ENCODE measurements at places on chromosomes 12 and 14. TPM values are rescaled to one million over a fixed set of nuclear protein-coding genes. Genes with fewer than 3 reads are reported as not detected.

EXOC3L4 gene
- 55.4 TPM for total RNA-seq

GAPDH gene
- total RNA-seq = 1,098 TPM

KLRG1 gene
- total RNA-seq = 2.9 TPM

TSPAN11 gene
- total RNA-seq = under 0.01 TPM

DNA sequence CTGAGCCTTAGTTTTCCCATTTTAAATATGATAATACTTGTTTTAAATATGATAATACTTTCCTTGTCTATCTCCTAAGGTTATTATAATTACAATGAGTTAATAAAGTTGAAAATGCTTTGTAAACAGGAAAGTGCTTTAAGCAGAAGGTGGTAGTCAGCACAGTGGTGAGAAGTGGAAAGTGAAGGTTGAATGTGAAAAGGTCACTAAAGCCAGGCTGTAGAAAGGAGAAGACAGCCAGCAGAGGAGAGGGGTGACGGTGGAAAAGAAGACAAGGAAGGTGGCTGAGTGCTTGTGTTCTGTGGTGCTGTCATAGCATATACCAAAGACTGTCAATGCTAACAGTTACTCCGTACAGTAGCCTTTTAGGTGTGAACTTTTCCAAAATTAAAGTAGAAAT lies 117.8 kb downstream of the ESR2 start:
- no peak for DNase-seq

DNA sequence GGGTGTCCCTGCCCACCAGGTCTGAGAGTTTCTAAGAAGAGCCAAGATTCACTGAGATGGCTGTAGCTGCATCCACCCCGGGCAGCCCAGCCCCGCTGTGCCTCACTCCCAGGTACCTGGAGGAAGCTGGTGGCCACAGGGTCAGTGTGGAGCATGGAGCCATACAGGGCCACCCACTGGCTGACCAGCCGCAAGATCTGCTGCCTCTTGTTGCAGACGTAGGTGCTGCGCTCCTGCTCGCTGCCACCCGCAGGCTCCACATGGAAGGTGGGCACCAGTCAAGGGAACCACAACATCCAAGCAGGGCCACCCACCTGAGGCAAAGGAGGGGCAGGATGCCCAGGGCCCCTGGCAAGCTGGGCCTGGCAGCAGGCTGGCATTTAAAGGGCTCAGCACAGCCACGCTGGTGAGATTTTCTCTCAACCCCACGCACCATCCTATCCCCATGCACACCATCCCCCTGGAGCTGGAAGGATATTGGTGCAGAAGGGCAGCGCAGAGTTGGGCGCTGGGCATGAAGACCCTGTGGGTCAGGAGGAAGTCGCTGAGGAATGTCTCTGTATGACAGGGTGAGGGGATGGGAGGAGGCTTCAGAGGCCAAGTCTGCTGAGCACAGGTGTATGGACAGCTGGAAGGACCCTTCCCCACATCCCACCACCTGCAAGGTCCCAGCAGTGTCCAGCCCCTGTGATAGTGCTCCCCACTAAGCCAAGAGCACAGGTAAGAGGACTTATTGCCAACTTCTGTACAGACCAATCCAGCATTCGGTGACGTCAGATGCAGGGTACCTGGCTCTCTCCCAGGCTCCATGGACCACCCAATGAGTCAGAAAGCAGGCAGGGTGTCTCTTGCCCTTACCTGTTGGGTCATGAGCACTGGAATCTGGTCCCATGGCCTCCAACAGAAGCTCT lies 10.8 kb downstream of the RAPGEF3 start:
- no peak for DNase-seq

GRCh38 chr14:69880893-69881292 lies 1.7 kb downstream of the SMOC1 start:
- DNase-seq = no peak

DNA sequence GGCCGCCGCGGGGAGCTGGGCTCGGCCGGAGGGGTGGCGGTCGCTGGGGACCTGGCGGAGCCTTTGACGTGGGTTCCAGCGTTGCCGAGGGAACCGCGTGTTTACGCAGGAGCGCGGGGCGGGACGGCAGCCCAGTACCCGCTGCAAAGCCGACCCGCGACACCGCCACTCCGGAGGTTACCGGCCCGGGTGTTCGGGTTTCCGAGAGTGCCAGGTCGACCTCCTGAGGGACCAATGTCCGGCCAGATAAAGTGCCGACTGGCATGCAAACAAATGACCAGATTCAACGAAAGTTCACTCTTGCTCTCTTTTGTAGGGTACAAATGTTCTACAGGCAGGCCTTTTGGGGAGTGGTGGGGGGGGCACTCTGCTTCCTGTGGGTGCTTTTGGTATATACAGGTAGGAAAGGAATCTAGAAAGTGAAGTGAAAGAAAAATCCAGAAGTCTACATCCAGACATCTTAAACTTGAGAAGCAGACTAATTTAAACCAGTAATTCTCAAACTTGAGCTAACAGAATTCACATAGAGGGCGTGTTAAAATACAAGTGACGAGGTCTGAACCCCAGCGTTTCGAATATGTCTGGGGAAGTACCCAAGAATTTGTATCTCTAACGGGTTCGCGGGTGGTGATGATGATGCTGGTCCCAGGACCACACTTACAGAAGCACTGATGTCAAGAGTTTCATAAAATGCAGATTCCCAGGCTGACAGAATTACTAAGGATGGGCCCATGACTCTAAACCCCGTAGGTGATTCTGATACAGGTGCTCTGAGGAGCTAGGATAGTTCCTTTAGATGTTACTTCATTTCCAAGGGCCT lies at the start of gene GPR135:
Gene GPR135 (minus strand): TSS at position 65 of the 820 bp plus-strand sequence. CDS start 154 bp downstream, outside the sequence.
- no peak for DNase-seq

Data from stomach (tissue), 19 donors.